ENCODE measurements at places on chromosomes 12 and 14.

DNA sequence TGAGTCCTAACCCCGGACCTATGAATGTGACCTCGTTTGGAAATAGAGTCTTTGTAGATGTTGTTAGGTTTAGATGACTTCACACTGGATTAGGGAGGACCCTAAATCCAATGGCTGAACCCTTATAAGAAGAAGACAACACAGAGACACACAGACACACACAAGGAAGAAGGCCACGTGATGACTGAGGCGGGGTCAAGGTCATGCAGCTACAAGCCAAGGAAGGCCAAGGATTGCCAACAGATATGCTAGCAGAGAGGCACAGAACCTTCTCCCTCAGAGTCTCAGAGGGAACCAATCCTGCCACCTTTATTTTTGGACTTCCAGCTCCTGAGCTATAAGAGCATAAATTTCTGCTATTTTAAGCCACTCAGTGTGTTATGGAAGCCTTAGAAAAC, 31.8 kb downstream of the LTBP2 start:
- DNase-seq, result no peak

- DNase-seq, result no peak
Measured at GRCh38 chr14:20667957-20668356, 16.4 kb upstream of the RNASE4 start.

DNA sequence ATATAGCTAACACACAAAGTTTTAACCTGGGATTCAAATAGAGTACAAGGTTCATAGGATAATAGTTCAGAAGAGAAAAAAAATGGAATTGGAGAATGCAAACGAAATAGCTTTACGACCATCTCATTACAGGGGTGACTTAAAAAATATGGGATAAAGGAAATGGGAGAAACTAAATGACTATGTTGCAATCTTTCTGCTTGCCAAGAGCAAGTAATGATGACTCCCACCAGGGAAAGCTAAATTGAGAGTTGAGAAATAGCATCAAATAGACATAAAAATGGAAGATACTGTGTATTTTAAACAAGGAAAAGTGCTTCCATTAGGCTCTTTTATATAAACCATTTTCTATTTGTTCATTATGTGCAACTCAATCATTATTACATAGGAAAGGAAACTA, 155.7 kb upstream of the ATXN7L3B start:
- DNase-seq, result no peak

GRCh38 chr12:1920436-1920835, 2.0 kb upstream of the CACNA2D4 start:
- DNase-seq, result no peak

DNA sequence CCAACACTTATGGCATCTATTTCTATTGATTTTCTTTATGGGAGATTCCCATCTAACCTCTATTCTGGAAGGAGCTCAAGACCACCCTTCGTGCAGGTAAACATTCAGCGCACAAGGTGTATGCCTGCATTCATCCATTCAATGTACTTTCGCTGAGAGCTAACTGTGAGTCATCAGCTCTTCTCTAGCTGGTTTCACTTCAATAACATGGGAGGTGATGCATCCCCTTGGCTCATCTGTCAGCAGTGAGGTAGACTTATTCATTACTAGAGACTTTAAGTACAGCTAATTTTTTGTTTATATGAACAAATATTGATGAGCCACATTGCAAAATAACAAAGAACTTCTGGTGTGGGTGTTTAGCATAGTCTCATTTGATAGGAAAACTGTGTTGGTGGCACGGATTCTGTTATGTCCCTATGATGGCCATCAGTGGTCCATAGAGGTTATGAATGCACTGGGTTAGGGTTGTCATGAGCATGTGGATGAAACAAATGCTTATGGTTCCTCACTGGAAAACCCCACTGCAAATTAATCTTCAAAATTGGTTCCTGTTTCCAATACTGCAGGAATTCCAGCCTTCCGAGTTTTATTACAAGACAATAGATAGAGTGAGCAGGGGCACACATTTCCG, 1151.0 kb downstream of the BCL11B start:
- peak; percentile 21 for DNase-seq

- no peak for DNase-seq
Measured at GRCh38 chr12:42639556-42639955, 50.0 kb upstream of the PRICKLE1 start.

DNA sequence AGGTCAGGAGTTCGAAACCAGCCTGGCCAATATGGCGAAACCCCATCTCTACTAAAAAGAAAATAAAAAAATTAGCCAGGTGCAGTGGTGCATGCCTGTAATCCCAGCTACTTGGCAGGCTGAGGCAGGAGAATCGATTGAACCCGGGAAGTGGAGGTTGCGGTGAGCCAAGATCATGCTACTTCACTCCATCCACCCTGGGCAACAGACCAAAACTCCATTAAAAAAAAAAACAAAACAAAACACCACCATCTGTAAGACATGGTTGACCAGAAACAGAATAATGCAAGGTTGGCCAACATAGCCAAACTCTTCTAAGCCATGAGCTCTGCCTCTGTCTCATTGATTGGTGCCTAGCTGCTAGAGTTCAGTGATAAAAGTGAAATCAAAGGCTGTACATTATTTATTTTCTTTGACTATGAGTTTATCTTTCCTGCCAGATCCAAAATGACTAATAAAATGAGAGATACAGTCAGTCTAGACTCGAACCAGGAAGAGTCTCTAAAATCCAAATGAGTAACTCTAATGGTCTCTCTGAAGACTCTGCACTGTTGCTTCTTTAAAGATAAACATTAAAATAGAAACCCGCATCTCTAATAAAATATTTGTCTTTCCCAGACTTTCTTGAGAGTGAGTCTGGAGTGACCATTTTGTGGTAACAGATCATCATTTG, 404.7 kb downstream of the DAD1 start:
- no peak for DNase-seq

- DNase-seq, result no peak
Measured at GRCh38 chr14:92982956-92983355, 60.0 kb downstream of the CHGA start.

GRCh38 chr14:76778546-76779215, 17.4 kb downstream of the VASH1 start:
- no peak for DNase-seq

- DNase-seq, result no peak
Measured at GRCh38 chr12:28890664-28891063, 258.4 kb upstream of the FAR2 start.

- DNase-seq, result no peak
Measured at GRCh38 chr14:89283327-89284060, 133.5 kb downstream of the FOXN3 start.

- DNase-seq, result no peak
Measured at GRCh38 chr12:43098766-43099550, 453.0 kb downstream of the ADAMTS20 start.

DNA sequence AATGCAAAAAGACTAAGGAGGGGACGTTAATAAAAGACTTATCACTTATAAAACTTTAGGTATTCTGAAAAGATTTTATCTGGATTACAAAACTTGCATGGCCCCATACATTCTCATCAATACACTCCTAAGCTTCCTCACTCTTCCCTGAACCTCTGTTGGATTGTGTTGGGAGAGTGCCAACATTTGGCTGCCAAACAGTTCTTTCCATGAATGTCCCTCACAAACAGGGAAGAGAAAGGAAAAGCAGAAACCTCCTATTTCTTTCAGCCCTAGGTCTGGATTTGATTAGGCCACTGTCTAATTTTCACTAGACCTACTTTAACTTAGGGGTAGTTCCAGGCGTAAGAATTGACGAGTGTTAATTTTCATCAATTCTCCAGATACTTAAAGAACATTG, 11.7 kb downstream of the PTHLH start:
- no peak for DNase-seq

GRCh38 chr14:61219673-61220072, 61.5 kb downstream of the TMEM30B start:
- DNase-seq, result no peak

GRCh38 chr12:77489331-77489970, 341.2 kb upstream of the NAV3 start:
- DNase-seq, result no peak

DNA sequence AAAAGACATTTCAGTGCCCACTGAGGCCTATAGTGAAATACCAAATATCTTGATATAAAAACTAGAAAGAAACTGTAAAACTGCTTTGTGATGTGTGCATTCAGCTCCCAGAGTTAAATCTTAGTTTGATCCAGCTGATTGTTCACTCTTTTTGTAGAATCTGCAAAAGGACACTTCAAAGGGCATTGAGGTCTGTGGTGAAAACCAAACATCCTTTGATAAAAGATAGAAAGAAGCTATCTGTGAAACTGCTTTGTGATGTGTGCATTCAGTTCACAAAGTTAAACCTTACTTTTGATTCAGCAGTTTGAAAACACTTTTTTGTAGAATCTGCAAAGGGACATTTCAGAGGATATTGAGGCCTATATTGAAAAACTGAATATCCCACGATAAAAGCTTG, 290.7 kb upstream of the ALG10B start:
- no peak for DNase-seq

DNA sequence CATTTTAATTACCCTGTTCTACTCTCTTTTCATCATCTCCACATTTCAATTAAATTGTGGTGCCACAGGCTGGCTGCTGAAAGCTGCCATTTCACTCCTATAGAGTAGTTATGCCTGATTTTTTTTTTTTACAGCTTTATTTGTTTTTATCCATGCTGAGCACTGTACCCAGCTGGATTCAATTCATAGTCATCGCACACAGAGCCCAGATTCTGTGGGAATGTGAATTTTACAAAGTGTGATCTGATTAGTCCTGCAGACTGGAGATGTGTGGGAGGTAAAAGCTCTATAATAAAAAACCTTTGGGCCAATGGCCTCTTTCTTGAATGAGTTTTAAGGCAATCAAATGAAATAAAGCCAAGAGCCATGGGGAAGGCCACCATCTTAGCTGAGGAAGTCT, 190.2 kb downstream of the ANO4 start:
- DNase-seq, result no peak

Measured in Ammon's horn (tissue), 1 donor.